ENCODE measurements at places on chromosomes 2 and 18.

- DNase-seq: no peak
Observed at GRCh38 chr18:41864216-41864615, 90.8 kb upstream of the PIK3C3 start.

- no peak for DNase-seq
Observed at GRCh38 chr2:65548576-65549256, 116.3 kb upstream of the SPRED2 start.

GRCh38 chr2:168552450-168552856 is 96.4 kb downstream of the CERS6 start:
- DNase-seq: peak; percentile 88

- DNase-seq: no peak
Observed at GRCh38 chr2:100821255-100821910, 1.4 kb downstream of the NPAS2 start.

DNA sequence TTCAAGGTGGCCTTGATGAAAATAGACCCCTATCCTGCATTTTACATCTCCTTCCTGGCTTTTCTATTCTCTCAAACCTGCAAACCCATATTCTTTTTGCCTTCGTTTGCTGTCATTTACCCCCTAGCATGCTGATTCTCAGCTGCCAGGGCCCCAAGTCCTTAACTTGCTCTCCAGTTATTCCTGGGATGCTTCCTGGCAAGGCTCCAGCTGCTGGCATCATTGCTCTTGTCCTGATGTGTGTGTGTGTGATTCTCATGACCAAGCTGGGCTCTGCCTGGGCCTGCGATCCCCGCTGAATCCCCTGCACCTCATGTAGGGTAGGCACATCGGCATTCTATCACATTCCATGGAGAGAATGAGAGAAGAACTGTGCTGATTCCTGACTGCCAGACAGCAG is 11.9 kb downstream of the NPAS2 start:
- DNase-seq: no peak

DNA sequence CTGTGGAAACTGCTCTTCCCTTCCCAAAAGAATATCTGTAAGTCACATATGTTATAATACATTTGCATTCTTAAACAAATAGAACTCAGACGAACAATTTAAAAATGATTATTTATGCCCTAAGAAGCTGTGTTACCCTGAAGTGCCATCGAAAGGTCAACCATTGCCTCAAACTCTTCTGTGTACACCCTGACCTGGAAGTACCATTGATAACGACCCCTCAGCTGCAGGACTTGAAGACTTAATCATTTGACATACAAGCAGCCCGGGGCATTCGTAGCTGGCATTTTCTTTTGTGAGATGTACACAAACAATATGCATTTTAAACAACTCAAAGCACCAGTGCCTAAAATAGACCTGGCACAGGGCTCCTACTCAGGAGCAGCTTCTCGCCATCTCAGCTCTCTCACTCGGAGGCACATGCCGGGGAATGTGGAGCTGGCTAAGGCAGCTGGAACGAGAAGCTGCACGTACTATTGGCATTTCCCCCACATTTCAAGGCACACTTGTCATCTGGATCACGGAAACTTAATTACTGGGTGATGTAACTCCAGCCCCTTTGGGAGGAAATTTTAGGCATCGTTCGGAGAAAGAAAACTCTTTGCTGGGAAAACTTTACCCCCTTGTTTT is 170.0 kb upstream of the GALNT5 start:
- no peak for DNase-seq

- DNase-seq: no peak
Observed at GRCh38 chr2:75799859-75800258, 89.1 kb upstream of the GCFC2 start.

DNA sequence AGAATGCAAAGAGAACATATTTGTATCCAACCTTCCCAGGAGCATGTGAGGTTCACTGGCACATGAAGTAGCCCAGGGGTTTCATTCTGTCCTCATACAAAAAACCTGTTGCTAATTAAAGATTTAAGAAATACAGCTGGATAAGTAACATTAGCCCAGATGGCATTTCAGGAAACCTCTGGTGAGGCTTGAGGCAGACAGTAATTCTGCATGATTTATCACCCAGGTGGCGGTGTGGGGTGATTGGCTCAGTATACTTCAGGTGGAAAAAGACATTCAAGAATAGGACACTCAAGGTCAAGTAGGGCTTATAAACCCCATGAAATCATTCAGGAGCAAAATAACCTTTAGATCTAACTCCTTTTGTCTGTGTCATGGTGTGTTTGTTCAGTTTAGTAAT is 237.4 kb downstream of the RNF144A start:
- no peak for DNase-seq

DNA sequence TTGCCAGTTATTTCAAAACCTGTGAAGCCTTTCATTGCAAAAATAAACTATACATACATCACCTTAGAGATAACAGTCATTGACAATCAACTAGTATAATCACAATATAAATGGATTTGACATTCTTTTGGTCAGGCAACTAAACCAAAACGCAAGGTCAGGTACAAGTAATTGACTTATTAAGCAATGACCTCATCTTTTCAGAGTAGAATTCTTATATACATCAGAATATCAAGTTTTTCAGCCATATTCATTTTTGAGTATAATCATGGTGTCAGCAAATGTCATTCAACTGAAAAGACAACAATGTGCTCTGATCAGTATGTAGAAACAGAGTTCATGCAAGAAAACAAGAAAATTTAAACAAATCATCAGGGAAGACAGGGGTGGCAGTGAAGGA is 208.6 kb downstream of the TGIF1 start:
- DNase-seq: no peak

GRCh38 chr18:76822506-76823160 is at the start of gene ZNF236:
TSS of gene ZNF236 (plus strand) at chr18:76822557. CDS start at chr18:76822608, 51 bp downstream.
- peak; percentile 64 for DNase-seq

GRCh38 chr2:8438996-8439395 is 242.9 kb upstream of the ID2 start:
- no peak for DNase-seq

GRCh38 chr18:75349668-75350511 is 77.6 kb downstream of the SMIM21 start:
- no peak for DNase-seq

DNA sequence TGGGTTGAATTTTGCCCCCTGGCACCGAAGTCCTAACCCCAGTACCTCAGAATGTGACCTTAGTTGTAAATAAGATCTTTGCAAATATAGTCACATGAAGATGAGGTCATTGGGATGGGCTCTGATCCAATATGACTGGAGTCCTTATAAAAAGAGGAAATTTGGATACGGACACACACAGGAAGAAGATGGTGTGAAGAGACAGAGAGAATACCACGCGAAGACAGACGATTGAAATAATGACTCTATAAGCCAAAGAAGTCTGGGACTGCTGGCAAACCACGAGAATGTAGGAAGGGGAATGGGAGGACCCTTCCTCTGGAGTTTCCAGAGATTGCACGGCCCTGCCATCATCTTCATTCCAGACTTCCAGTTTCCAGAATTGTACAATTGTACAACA is 98.6 kb downstream of the CPO start:
- DNase-seq: no peak

DNA sequence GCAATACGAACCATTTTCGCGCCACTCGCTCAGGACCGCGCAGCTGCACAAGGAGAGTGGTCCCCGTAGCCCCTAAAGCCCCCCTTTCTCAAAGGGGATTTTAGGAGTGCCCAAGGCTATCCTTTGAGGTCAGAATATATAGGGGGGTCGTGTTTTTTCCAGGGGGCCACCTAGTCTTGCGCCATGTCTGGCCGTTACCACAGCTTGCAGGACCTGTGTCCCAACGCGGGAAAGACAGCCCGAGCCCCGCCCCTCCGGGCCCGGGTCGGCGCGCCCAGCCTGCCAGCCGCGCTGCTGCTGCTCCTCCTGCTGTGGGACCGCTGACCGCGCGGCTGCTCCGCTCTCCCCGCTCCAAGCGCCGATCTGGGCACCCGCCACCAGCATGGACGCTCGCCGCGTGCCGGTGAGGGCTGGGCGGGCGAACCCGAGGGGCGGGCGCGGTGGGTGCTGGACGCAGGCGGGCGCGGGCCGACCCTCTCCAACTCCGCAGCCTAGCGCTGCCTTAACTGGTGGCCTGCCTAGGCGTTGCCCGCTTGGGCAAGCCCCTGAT is at the start of gene CDCA7:
Gene CDCA7, plus strand, starts transcription at position 291 of the 550 bp plus-strand sequence. Its CDS starts 92 bp downstream, at position 383.
- DNase-seq: peak; percentile 76

DNA sequence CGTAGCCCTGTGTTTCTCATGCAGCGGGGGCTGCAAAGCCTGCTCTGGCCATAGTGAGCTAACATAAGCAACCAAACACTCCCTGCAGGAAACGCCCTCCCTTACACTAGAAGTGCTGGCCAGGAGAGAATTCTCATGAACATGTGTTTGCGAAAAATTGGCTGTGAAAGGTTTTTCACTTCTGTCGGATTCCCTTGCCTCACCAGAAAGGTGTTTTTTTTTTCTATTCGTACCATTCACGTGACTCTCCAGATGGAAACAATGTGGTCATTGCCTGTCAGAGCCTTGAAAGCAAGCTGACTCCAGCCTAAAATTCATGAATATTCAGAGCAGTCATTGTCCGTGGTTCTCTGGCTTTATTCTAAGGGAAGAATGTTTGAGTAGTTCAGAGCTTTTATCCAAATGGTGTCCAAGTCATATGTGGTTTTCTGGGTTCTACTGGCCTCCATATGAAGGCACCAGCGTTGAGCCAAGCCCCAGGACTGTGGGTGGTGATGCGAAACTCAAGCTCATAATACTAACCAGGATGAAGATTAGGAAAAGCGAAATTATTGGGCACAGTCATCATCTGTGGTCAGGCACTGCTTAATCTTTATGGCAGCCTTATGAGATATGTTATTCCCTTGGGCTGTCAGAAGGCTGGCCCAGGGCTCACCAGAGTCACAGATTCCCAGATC is 236.4 kb downstream of the ALPK2 start:
- no peak for DNase-seq

DNA sequence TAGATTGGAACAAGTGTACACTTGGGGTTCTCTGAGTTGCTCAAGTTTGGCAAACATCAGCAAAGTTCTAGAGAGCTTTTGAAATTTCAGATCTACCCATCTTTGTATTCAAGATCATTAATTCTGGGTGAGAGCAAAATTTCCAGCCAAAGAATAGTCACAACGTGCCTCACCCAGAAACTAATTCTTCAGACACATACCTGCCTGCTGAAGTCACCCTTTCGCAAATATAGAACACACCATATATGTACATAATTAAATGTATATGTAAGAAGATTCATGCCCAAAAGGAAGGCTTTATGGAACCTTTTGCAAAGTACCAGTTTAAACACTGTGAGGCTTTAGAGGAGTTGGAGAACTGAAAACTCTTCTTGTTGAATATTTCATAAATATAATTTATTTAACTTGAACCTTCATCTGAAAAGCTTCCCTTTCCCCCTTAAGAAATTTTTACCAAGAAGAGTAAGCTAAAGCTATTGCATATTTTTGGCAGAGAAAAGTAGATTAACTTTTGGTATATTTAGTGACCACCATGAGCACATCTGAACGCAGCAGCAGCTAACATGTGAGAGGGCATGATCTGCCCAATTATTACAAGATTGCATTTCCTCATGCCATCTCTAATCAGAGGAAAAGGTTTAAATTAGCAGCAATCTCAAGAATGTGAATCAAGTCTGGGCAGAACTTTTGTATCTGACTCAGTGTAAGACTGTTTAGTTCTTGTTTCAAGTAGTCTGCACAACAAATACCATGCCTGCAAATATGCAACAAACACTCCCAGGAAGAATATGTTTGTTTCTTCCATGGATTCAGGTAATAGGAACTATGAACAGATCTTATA is 8.2 kb downstream of the RND3 start:
- no peak for DNase-seq

- DNase-seq: no peak
Observed at GRCh38 chr2:197268786-197269584, 41.6 kb downstream of the ANKRD44 start.

DNA sequence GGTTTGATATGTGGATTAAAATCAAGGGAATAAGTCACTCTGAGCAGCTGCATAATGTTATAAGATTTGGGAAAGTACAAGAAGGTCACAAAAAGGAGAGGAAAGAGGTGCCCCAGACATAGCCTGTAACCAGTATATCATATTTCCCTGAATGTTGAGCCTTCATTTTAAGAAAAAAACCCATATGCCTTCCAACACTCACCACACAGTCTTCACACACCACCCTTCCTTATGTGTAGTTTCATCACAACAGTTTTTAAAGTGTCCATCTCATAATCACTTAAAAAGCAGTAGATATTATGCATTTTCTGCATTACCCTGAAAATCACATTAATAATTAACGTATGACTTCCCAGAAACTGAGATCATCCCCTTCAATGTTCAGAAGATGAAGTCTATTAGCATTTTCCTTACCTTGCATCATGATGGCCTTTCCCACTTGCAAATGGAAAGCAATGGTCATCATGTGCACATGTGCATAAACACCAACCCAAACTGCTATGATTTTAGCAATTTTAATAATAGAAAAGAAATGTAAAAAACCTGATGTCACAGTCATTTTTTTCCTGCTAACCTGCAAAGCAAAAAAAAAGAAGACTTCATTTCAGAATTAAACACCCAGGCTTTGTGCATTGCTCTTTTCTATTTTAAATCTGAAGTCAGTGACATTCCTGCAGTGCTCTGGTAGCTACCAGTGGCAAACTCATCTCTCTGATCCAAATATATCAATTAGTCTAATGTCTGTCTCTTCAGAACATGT is 465.0 kb downstream of the SUCLG1 start:
- no peak for DNase-seq

DNA sequence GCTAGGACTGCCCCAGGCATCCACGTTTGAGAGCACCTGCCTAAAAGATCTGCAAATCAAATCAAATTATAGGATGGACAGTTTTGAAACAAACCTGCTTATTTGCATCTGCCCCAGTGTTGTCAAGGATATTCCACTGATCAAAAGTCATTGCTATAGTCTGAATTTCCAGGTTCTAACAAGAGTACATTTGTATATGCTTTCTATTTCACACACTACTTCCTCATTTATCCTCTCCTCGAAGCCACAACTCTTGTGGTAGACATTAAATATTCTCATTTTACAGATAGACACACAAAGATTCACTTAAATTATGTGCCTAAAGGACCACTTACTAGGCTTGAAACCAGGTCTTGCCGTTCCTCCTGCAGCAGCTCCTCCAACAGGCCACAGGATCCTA is 11.9 kb upstream of the TET3 start:
- DNase-seq: no peak

GRCh38 chr2:85158559-85159273 is 25.5 kb downstream of the TCF7L1 start:
- no peak for DNase-seq

DNA sequence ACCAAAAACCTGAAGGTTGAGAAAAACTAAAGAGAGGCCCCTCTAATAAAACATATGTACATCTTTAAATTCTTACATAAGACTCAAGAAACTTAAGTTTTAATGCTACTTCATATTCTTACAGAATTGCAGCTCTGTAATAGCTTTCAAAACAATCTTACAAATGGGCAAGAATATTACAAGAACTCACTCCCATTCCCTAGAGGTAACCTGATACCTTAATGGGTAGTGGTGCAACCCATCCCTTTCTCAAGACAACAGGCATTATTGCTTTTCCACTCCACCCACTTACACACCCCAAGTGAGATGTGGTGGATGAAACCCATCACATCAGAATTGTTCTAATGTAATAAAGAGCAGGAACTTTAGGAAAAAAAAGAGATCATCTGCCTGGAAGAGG is 103.7 kb downstream of the RBMS1 start:
- no peak for DNase-seq

Data from NCI-H2081 (cell line).